ENCODE measurements at places on chromosomes 1 and 21.

DNA sequence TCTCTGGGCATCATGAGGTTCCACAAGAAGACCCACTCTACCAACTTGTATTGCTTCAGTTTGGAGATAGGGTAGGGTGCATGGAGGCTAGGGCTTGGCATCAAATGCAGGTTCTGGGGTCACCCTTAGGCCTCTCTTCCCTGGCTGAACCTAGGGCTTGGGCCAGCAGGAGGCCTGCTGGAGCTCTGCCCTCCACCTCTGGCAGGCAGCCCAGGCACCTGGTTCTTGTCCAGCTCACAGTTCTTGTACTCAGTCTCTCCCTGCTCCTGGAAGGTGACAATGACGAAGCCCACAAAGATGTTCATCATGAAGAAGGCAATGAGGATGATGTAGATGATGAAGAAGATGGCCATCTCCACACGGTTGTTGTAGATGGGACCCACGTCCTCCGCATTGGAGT is 37.5 kb upstream of the KIF21B start:
- DNase-seq = no peak

DNA sequence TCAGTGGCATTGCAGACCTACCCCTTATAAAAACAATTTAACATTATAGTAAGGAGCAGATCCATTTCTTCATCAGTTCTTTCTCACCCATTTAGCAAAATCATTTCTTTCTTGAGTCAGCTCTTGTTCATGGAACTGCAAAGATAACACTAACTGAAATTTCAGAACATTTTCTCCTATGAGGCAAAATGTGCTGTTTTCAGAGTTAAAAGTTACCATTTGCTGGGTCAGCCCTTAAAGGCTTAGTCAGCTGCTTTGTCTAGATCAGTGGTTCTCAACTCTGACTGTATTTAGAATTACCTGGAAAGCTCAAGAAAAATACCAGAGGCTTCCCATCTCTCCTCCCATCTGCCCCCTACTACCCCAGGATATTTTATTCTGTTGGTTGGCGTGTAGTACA is 12.2 kb downstream of the METTL13 start:
- DNase-seq = no peak

- no peak for DNase-seq
Observed at GRCh38 chr1:231653632-231654031, 27.0 kb downstream of the DISC1 start.

DNA sequence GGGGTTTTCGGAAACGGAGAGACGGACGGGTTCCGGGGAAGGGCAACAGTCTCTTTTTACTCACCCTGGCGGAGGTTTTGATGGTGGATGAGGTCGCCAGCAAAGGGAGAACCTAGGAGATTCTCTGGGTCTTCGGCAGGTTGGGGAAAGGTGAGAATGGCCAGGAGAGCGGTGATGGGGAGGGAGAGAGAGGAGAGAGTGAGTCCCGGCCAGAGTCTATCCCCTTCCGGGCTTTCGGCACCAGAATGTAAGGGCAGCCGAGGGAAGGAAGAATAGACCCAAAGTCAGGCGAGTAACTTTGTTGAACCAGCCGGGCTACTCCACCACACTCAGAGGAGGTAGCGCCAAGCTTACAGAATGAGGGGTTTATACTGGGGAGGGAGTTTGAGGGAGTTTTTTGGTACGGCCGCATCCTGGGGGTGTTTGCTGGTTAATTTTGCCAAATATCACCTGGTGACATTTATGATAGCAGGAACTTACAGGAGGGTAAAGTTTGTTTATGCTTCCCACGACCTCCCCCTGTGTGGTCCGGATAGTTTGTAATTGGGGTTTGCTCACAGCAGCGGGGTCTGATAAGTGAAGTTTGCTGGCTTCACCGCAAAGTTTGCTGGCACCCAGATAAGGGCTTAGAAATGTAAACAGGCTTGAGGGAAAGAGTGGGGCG is 141.1 kb upstream of the ETV3 start:
- no peak for DNase-seq

GRCh38 chr1:17540255-17541001 is 930 bp downstream of the ARHGEF10L start:
- DNase-seq = no peak

GRCh38 chr1:86648255-86648654 is 56.1 kb upstream of the SH3GLB1 start:
- no peak for DNase-seq

GRCh38 chr21:25412100-25412499 is 195.2 kb downstream of the MRPL39 start:
- DNase-seq = no peak

DNA sequence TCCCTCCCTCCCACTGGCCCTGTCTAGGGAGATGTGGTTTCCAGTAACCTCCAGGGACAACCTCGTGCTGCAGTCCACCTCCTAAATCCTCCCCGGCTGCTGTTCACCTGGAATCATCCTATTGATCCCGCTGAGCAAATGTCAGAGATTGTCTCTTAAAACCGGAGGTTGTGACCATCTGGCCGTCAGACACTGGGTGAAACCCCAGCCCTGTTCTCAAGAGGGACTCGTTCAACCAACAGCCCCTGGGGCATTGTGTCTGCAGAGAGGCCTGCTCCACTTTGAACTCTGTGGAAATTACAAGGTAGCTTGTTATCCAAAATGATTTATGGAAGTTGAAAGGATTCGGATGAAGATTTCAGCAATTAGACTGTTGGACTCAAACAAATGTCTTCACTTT is 498.0 kb downstream of the MATN1 start:
- DNase-seq = no peak

DNA sequence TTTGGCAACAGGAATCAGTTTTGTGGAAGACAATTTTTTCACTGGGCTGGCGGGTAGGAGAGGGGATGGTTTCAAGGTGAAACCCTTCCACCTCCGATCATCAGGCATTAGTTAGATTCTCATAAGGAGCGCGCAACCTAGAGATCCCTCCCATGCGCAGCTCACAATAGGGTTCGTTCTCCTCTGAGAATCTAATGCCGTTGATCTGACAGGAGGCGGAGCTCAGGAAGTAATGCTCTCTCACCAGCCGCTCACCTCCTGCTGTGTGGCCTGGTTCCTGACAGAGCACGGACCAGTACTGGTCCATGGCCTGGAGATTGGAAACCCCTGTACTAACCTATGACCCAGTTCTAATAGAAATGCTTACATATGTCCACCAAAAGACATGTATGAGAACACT is 96.6 kb upstream of the KIAA1614 start:
- DNase-seq = no peak

DNA sequence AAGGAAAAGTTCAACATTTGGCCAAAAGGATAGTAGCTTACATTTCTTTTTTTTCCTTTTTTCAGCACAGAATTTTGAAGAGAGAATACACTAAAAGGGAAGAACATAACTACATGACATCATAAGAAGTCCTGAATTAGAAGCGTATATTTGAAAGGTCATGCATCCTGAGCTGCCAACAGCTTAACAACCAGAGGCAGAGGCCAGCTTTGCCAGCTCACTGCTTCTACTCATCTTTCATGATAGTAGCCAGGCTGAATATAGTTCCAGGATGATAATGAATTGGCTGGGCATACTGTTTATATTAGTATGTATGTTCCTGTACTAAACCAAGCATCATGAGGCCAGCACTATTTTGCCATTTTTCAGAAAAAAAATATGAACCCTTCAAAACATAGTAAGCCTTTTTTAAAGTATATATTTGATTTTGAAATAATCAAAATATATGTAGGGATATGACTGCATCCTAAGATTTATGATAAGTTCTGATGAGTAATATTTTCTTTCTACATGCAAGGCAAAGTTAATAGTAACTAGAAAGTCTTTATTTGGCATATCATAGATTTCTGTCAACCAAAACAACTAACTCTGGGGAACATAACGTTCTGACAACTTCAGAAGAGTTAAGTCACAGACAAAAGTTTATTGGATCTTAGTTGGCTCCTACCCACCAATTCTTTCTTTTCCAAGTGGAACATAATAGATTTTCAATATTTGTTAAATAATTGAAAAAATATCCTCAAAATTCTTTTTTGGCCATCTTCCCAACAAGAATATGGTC is 123.2 kb downstream of the DPYD start:
- DNase-seq = no peak

DNA sequence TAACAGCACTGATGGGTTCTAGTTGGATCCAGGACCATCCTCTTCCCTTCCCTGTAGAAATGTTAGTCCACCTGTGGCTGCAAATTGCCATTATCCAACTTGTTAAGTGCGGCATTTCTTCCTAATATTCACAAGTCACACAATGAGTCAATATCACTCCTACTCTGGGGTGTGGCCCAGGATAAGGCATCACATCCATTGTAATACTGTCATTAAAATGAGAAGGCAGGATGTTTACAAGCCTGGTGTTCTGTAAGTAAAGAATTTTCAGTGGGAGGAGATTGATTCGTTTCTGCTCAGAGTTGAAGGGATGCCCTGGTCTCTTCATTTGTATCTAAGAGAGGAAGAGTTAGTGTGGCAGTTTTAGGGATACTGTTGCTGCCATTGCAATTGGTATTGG is 18.1 kb upstream of the ARHGAP29 start:
- no peak for DNase-seq

DNA sequence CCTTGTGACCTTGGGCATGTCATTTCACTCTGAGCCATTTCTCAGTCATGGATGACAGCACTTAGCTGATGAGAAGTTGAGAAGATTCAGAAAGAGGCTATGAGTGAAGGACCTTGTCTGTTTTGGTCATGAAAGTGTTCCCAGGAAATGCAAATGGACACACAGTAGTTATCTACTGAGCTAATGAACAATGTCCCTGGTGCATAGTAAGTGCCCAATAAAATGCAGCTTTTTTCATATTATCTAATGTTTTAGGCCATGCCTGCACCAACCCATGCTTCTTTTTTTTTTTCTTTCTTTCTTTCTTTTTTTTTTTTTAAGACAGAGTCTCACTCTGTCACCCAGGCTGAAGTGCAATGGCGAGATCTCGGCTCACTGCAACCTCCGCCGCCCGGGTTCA is 44.4 kb upstream of the EPB41 start:
- no peak for DNase-seq

GRCh38 chr1:185315445-185316071 is 1.5 kb downstream of the IVNS1ABP start:
- no peak for DNase-seq

DNA sequence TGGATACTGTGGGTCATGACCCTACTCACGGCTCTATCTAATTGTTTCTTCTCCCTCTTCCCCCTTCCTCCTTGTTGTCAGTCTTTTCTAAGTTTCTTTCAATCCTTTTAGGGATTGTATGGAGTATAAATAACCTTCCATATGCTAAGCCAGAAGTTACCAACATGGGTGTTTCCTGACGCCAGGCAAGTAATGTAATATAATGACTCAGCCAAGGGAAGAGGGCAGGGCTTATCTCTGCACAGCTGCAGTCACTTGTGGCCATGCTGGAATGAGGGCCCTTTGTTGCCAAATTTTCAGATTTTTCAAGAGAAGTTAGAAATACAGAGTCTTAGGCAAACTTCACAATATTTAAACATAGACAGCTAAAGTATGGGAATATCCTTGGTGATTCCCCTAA is 194.6 kb downstream of the ST6GALNAC3 start:
- DNase-seq = no peak

- DNase-seq = no peak
Observed at GRCh38 chr1:17874231-17874630, 119.1 kb downstream of the ACTL8 start.

DNA sequence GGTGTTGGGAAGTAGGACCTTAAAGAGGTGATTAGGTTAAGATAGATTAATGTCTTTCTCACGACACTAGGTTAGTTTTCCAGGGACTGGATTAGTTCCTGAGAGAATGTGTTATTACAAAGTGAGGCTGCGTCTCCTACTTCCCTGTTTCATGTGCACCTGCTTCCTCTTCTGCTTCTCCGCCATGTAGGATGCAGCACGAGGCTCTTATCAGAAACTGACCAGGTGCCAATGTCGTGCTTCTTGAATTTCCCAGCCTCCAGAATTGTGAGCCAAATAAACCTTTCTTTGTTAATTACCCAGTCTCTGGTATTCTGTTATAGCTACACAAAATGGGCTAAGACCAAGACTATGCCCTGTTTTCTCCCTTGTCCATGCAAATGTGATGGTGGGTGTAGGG is 152.2 kb upstream of the LMO4 start:
- no peak for DNase-seq

DNA sequence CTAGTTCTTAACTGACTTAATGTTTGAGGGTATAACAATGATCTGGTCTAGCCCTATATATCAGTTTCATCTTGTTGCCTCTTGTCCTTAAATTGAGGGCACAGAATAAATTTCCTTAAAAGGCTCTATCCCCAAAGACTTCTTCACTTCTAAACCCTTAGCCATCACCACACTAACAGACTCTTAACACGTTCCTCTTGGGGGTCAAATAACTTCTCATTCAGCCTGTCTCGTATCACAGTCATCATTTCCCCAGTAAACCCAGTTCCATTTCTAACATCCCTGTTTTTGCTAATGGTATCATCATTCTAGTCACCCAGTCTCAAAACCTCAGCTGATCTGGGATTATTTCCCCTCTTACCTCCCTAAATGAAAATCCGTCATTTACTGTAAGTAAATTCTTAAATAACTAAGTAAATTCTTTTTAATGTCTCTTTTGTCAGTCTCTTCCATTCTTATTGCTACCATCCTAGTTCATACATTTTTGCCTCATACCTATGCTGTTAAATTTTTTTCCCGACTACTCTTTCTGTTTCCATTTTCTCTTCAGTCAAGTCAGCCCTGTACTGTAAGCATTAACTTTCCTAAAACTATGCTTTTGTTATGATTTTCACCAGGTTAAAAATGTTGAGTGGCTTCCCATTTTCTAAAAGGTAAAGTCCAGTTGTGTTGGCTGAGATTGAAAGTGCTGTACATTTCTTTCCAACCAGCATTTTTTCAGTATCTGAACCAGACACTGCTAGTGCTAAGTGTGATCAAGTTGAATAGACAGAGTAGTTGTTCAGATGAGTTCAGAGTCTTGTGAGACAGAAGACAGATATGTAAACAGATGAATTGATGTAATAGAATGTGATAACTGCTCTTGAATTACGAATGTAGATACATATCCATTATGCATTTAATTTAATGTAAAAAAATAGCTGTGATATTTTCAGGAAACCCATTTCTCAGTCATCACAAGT is 6.9 kb downstream of the CTTNBP2NL start:
- no peak for DNase-seq

- no peak for DNase-seq
Observed at GRCh38 chr1:64675718-64676345, 69.0 kb upstream of the RAVER2 start.

GRCh38 chr1:156095906-156096508 is 13.7 kb upstream of the MEX3A start:
- DNase-seq = no peak

- no peak for DNase-seq
Observed at GRCh38 chr1:177488722-177489121, 318.0 kb downstream of the BRINP2 start.

DNA sequence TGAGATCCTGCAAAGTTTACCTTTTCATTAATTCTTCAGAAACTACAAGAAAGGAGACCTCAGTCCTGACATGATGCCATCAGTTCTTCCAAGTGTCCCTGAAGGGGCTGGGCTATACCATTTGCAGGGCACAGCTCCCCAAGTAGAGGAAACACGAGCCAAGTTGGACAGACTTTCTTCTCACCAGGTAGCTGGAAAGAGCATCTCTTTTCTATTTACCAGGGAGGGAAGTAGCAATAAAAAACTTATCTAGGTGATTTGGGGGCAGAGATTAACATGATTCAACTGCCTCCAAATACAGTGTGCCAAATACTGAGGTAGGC is 103.9 kb upstream of the KCND3 start:
- DNase-seq = no peak

- DNase-seq = no peak
Observed at GRCh38 chr1:226702318-226702956, 36.6 kb downstream of the ITPKB start.

GRCh38 chr1:235304549-235305451 is 23.2 kb downstream of the ARID4B start:
- DNase-seq = no peak

Measured in stimulated activated CD8-positive, alpha-beta memory T cell treated with anti-CD3 and anti-CD28 coated beads, Interleukin-4, amount 100 ng/mL, for 1 hour (primary cell).